ENCODE measurements at places on chromosomes 6 and 20.

DNA sequence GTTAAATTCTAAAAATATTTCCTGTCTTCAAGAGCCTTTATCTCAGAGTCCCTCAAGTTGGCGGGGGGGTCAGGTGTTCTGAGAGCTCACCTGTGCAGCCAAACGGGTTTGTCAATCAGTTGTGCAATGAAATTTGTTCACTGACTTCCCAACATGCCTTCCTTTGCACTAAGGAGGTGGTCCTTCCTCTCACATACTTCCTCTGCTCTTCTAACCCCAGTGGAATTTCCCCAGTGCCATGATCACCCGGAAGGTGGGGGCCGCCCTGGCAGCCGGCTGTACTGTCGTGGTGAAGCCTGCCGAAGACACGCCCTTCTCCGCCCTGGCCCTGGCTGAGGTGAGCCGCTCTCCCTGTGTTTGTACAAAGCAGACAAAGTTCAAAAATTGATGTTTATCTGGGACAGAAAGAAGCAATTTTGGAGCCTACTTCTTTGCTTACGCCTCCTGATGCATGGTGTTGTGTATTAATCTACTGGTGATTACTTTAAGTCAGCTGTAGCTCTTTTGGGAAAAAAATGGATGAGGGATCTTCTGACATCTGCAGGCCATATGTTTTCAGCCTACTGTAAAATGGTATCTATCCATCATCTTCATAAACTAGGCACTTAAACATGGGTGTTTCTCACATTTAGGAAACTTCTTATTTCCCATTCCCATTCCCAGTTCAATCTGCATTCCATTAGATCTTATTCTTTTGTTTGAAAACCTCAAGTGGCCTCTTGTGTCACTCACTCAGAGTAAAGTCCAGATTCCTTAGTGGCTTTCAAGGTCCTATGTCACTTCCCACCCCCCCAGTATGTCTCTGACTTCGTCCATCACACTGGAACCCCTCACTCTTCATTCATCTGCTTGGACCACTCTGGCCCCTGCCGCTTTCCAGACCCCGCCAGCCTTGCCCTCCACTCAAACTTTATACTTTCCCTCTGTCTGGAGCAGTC lies 10.1 kb downstream of the ALDH5A1 start:
- DNase-seq: no peak

DNA sequence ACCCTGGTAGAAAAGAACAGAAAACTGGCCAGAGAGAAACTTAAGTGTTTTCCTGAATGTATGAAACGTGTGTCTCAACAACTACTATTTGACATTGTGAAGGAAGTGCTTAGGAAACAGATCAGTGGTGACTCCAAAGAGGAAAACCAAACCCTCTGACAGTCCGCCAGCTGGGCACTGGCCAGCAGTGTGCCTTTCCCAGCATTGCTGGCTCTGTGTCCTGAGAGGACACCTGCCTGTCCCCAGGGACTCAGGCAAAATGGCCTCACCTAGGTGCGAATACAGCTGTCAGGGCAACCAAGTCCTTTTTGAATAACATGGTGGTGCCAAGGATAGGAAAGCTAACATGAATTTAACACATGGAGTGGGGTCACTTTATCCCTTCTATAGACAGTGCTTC lies 72.5 kb downstream of the NDUFAF5 start:
- DNase-seq: no peak

- DNase-seq: peak; percentile 3
Observed at GRCh38 chr20:45833030-45833882, at the start of gene SNX21. TSS of gene SNX21 (plus strand) at chr20:45833799. CDS start at chr20:45833920, 121 bp downstream.

- no peak for DNase-seq
Observed at GRCh38 chr6:160077526-160077925, 44.1 kb upstream of the SLC22A1 start.

DNA sequence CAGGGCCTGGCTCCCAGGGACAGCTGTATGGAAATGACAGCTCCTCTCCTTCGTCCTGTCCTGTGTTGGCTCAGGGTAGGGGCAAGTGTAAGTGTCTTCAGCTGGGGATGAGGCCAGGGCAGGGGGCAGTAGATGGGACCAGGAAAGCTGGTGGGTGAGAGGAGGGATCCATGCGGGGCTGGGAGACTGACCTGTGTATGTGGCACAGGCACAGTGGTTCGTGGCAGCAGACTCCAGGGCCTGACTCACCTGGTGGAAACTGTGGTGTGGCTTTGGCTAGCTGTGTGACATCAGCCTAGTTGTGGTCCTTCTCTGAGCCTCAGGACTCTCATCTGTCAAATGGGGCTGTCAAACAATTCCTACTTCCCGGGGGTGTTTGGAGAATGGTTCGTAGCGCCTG lies 13.7 kb upstream of the SCRT2 start:
- no peak for DNase-seq

DNA sequence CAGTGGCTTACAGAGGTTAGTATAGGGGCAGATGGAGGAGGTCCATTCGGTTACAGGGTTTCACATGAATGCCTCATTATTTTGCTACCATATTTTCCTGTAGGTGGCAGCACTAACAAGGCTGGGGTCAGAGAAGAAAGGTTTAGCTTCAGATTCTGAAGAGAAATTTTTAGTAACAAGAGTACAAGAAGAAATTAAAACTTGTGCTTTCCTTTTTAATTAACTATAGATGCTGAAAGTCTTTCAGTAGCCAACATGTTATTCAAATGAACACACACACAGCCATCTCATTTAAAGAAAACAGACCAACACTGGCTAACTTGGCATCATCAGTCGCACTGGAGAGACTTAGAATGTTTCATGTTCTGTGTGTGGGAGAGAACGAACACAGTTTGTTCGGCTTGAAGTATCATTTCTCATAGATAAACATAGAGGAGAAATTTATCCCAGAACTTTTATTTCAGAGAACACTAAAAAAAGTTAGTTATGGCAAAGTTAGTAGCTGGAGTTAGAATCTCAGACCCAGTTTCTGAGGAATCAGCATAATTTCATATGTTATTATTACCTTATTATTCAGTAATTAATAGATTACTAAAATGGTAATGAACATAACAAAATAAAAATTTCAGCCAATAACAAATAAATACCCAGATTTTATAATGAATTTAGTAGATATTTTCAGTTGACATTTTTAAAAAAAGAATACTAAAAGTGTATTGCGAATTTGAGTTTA lies 314.0 kb upstream of the RSPO3 start:
- no peak for DNase-seq

- no peak for DNase-seq
Observed at GRCh38 chr6:140051521-140052512, 677.4 kb upstream of the CITED2 start.

GRCh38 chr20:25269833-25270170 lies 21.9 kb downstream of the PYGB start:
- DNase-seq: no peak

DNA sequence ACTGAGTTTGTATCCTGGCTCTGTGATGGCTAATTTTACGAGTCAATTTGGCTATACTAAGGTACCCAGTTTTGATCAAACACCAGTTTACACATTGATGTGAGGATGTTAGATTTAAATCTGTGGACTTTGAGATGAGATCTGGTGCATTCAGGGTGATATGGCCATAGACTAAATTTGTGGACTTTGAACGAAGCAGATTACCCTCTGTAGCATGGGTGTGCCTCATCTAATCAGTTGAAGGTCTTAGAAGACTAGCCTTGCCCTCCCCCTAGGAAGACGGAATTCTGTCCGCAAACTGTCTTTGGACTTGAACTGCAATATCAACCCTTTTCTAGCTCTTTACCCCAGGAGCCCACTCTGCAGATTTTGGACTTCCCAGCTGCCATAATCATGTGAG lies 547.8 kb upstream of the CITED2 start:
- DNase-seq: no peak

DNA sequence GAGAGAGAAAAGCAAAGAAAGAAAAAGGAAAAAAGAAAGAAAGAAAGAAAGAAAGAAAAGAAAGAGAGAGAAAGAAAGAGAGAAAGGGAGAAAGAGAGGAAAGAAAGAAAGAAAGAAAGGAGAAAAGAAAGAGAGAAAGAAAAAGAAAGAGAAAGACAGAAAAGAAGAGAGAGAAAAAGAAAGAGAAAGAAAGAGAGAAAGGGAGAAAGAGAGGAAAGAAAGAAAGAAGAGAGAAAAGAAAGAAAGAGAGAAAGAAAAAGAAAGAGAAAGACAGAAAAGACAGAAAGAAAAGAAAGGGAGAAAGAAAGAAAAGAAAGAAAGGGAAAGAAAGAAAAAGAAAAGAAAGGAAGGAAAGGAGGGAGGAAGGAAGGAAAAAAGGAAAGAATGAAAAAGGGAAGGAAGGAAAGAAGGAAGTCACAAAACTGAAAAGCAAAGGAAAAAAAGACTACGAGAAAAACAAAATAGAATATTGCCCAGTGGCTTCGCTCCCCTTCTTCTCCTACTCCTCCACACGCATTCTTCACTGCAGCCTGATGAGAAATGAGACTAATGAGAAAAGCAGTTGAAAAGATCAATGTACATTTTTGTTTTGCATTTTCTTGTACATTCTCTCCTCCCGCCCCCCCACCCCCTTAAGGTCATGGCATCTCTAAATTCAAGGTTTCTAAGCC lies 170.0 kb downstream of the SOD2 start:
- no peak for DNase-seq

GRCh38 chr6:28791002-28791383 lies 132.8 kb downstream of the TRIM27 start:
- no peak for DNase-seq

- no peak for DNase-seq
Observed at GRCh38 chr20:44064501-44065400, 122.2 kb downstream of the JPH2 start.

DNA sequence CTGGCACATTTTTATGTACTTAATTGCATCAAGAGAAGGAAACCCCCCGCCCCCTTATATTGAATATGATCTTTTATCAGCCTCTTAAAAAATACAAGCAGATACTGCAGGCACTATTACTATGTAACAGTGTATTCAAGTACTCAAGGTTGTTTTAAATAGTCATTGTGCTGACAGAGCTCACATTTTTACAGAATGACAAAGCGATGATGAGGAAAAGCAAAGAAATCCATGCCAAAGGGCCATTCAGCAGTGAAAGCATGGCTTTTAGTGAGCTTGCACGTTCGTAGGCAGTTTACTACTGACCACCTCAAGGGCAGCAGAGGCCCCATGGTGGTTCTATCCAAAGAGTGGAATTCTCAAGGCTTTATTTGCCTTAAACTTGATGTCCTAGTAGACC lies 146.8 kb downstream of the RPS12 start:
- DNase-seq: no peak

- no peak for DNase-seq
Observed at GRCh38 chr6:107563694-107564588, 74.0 kb downstream of the SOBP start.

- no peak for DNase-seq
Observed at GRCh38 chr20:11181966-11182365, 508.2 kb upstream of the JAG1 start.

DNA sequence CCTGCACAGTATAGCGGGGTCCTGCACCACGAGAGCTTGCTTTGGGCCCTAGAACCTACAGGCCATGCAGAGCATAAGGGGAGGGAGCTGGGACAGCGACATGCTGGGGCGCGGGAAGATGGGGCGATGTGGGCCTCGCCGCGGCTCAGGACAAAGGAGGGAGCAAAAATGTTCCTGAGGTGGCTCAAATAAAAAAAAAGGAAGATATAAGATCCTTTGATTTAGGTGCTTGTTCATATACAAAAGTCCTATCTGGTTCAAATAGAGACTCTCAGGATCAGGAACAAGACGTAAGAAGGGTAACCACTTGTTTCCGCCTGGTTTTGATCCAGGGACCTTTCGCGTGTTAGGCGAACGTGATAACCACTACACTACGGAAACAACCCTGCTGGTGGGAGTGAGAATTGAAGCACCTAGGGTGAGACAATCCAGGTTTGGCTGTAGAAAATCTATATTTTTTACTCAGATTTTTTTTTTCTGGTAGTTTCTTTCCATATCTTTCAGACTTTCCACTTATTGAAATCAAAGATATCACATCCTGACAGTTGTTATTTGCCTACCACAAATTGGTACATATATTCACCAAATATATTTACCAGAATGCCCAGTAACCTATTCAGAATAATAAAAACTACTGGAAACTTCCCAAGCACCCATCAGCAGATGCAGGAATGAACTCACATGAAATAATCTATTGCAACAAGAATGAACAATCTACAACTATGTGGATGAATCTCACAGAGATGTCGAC lies 177.9 kb upstream of the ZNF184 start:
- no peak for DNase-seq

- no peak for DNase-seq
Observed at GRCh38 chr6:33896391-33897188, 92.8 kb upstream of the MLN start.

- DNase-seq: no peak
Observed at GRCh38 chr20:46823271-46823751, 71.3 kb upstream of the EYA2 start.

DNA sequence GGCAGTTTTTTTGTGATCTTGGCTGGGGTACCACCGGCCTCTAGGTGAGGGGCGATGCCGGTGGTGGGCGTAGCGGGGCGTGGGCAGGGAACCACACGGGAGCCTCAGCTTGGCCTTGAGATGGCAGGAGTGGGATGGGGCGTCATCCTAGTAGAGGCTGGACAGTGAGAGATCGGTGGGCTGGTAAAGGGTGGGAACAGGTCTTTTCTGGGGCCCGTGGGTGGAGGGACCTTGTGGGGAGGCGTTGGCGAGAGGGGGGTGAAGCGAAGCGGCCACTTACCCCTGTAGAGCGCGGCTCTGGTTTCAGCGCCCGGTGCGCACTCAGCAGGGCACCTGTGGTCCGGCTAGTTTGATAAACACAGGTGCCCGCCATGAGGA lies 12.0 kb downstream of the ITPR3 start:
- no peak for DNase-seq

All from CD4-positive, alpha-beta T cell treated with Interleukin-2 at 100 ng/mL for 4 hours (primary cell).